ENCODE measurements at places on chromosomes 12 and 14.
A peak's percentile ranks its signal among the peaks of the same experiment; 100 is the strongest.

GRCh38 chr12:104702565-104703139 is 245.9 kb downstream of the CHST11 start:
- DNase-seq = no peak

DNA sequence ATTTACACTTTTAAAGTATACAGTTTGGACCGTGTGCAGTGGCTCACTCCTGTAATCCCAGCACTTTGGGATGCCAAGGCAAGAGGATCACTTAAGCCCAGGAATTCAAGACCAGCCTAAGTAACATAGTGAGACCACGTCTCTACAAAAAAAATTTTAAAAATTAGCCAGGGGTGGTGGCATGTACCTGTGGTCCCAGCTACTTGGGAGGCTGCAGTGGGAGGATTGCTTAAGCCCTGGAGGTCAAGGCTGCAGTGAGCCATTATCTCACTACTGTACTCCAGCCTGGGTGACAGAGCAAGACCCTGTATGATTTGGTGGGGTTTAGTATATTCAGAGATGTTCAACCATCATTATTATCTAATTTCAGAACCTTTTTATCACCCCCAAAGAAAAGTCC is 4.7 kb downstream of the EIF4B start:
- no peak for DNase-seq

- DNase-seq = no peak
Observed at GRCh38 chr12:97639702-97640101, 177.1 kb downstream of the RMST start.

GRCh38 chr12:16347391-16348298 is at the start of gene MGST1:
TSS of gene MGST1 (plus strand) at chr12:16347645. CDS start at chr12:16354253, 6,608 bp downstream.
- no peak for DNase-seq

- no peak for DNase-seq
Observed at GRCh38 chr12:20446836-20447235, 78.5 kb downstream of the PDE3A start.

DNA sequence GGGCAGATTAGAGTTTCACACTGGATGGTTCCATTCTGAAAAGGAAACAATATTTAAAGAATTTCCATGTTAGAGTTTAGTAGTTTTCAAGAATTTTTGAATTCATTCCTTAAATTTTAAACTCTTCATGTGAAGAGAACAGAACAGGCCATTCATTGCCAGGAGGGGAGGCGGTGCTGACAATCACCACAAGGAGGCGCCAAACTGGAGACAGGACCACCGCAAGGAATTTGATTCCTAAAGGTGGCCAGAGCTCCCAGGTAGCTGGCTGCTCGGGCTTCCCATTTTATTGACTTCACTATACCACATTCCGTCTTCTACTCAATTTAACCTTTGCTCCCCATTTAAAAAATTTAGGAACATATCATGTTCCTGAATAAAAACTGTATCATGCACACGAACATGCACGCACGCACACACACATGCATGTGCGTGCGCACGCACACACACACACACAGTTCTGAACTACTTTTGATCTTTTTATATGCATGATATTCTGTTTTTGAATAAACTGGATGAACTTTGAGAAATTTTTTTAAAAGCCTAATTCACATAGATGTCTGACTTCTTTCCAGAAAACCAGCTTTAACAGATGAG is 101.2 kb downstream of the NELL2 start:
- DNase-seq = peak; percentile 5

- no peak for DNase-seq
Observed at GRCh38 chr12:117165342-117165741, 24.9 kb downstream of the FBXO21 start.

DNA sequence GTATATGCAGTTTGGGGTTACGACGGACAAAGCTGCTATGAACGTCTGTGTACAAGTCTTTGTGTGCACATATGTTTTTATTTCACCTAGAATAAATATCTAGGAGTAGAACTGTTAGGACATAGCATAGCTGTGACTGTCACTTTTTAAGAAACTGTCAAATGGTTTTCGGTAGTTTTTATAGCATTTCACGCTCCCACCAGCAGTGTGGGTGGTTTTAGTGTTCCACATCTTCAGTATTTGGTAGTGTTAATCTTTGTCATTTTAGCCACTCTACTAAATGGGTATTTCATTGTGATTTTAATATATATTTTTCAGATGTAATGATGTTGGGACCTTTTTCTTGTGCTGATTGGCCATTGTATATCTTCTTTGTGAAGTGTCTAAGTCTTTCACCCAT is 109.1 kb upstream of the BCAT1 start:
- DNase-seq = no peak
